ENCODE measurements at places on chromosomes 4 and X.
A peak's percentile ranks its signal among the peaks of the same experiment; 100 is the strongest.

GRCh38 chr4:15906020-15906443 lies 32.5 kb downstream of the FGFBP1 start:
- DNase-seq, result no peak

DNA sequence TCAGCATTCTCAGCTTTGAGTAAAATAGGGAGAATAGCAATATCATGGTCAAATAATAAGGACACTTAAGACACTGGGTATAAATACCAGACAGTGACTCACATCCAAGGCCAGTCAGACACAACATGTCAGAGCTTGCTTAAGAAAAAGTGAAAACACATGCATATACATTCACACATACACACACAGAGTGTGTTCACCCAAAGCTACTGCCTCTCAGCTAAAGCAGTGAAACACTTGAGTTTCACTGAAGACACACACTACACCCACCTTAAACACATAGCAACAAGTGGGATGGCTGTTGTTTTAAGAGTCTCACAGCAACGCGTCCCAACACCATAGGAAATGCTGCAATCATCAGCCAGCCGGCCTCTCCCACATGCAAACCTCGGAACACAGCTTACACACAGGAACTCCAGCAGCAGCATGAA lies 14.4 kb downstream of the SHROOM4 start:
- DNase-seq, result peak; percentile 75

GRCh38 chr4:145933134-145933533 lies 5.5 kb downstream of the ZNF827 start:
- peak; percentile 53 for DNase-seq

DNA sequence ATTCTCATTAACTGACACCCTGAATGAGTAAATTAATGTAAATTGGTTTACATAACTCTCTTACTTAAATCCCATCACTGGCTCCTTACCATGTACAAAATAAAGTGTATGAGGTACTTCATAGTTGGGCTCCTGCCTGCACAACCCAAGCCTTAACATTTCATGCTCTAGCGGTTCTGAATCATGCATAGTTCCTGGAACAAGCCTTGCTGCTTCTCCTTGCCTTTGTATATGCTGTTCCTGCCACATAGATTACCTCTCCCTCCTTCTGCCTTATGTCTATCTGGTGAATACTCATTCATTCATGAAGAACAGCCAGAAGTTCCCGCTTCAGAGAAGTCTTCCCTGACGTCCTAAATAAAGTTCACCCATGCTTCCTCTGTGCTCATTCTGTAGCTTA lies 594.7 kb downstream of the SMARCA1 start:
- DNase-seq, result no peak

DNA sequence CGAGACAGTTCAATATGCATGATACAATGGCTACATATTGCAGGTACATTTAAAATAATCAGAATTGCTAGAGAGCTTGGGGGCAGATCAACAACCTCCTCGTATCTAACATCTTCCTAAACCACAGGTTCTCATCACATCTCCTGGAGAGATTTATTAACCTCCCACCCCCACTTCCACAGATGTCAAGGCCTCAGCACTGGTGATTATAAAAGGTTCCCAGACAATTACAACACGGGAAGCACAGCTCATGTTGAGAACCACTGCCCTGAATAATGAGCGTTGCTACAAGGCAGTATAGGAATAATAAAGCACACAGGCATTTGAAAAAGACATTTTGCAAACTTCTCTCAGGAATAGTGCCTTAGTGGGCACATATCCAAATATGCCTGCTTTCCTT lies 42.8 kb downstream of the ELOVL6 start:
- DNase-seq, result no peak

GRCh38 chr4:181224852-181225251 lies 1018.4 kb upstream of the TENM3 start:
- no peak for DNase-seq

DNA sequence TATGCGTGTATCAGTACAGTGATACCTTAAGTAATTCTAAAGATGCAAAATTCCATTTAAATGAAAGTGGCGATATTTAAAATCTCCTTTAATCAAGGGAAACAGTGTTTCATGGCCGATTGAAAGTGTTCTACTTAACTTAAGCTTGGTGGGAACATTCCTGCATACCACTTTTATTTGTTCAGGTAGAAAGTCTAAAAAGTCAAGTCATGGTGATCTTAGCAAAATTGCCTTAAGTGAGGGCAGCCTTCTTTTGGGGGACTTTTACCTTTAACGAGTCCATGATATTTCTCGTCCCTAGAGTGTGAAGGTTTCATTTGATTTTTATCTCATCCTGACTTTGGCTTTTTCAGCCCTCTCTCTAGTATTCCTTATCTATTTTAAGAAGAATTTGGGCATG lies 149.2 kb downstream of the KDM6A start:
- no peak for DNase-seq

DNA sequence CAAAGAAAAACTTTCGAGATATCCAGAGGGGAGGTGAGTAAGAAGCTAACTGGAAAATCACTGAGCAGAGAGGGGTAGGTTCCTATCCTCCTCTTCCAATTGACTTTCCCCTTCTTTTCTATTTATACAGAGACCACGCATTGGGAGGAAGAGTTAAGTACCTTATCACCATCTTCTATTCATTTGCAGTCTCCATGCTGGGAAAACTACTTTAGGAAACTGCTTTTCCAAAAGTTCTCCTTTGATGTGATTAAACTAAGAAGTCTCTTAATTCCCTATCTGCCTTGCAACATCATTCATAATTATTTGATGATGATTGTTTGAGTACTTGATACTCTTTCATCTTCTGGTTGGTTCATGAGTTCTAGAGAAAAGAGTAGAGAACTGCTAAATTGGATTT lies 306.6 kb downstream of the PPP3CA start:
- DNase-seq, result no peak
